Epithelial cell of proximal tubule (primary cell): ENCODE measurements at places on chromosomes 4 and X. TPM values are rescaled to one million over a fixed set of nuclear protein-coding genes. Genes with fewer than 3 reads are reported as not detected.

- DNase-seq, result no peak
These were observed 108.8 kb downstream of the MAGEC2 start for GRCh38 chrX:142096253-142096652.

The MAGIX gene
- 8.3 and 9.6 TPM in 2 replicates for total RNA-seq

The ATG4A gene
- 4.2 and 7.1 TPM in 2 replicates for total RNA-seq

GRCh38 chr4:1295405-1296055 lies 5.8 kb downstream of the MAEA start:
- DNase-seq, result no peak

GRCh38 chrX:107708762-107709161 lies 66.8 kb downstream of the TSC22D3 start:
- no peak for DNase-seq

DNA sequence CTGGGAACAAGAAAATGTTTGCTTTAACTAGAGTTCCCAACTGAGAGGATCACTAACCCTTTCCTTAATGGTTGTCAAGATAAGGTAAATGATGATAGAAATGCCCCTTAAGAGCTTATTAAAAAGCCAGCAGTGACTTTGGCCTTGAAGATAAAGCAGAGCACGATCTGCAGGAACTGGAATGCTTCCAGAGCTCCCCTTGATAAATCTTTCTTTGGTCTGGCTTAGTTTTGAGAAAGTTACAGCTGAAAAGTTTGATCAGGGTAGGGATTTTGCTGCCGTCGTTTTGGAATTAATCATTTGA lies 64.0 kb downstream of the PTTG2 start:
- no peak for DNase-seq

The NDP gene
- total RNA-seq, result not detected in 2 replicates

- DNase-seq, result no peak
These were observed 288.0 kb upstream of the PPP1R2C start for GRCh38 chrX:43065978-43066377.

The MAGEB4 gene
- not detected in 2 replicates for total RNA-seq
